ENCODE measurements at places on chromosomes 1 and 21.

GRCh38 chr1:42176902-42177519, 12.5 kb upstream of the GUCA2A start:
- peak; percentile 17 for DNase-seq
- H3K4me1 ChIP-seq: no peaks in the 10 kb centered on the region
- no peak overlapping the region for H3K4me3 ChIP-seq
- H3K27ac ChIP-seq: no peak overlapping the region
- no peaks in the 10 kb centered on the region for H3K27me3 ChIP-seq

DNA sequence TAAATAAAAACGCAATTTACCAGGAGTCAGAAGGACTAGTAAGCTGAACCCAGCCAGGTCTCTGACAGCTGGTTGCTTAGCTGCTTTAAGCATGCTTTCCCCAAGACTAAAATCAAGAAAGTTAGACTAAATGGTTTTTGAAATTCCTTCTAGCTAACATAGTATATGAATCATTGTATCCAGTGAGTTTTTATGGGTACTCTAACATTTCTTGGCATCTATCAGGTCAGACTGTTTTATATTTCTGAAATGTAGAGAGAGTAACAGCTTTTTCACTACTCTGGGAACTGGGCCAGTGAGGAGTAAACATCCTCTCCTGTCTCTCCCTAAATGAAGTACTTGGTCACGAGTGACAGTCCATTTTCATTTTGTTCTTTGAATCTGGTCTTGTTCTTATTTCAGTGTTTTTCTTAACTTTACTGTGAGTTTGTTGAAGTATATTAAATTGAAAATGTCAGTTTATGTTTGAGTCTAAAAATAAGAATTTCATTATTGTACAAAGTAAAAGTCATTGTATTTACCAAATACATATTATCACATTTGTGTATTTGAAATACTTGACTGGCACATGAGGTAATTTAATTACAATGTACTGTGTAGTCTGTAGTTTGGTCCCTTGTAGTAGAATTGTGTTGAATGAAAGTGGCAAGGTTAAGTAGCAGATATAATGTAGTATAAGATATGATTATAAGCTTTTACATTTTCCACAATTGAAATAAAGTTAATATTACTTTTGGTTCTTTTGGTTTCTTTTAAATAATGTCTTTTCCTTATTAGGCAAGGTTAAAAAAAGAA, 47.6 kb downstream of the PKN2 start:
- H3K4me1 ChIP-seq: peaks cover 45% of the 10 kb centered on the region
- H3K27ac ChIP-seq: no peak overlapping the region
- no peaks in the 10 kb centered on the region for H3K27me3 ChIP-seq
- no peak overlapping the region for H3K4me3 ChIP-seq

- H3K4me1 ChIP-seq: peaks cover 61% of the 10 kb centered on the region
- H3K27me3 ChIP-seq: no peaks in the 10 kb centered on the region
- H3K27ac ChIP-seq: peak overlapping the region; percentile 42
- H3K4me3 ChIP-seq: no peak overlapping the region
- H3K36me3 ChIP-seq: no peaks in the 10 kb centered on the region
These were observed 4.4 kb upstream of the MATN1 start for GRCh38 chr1:30727824-30728223.

DNA sequence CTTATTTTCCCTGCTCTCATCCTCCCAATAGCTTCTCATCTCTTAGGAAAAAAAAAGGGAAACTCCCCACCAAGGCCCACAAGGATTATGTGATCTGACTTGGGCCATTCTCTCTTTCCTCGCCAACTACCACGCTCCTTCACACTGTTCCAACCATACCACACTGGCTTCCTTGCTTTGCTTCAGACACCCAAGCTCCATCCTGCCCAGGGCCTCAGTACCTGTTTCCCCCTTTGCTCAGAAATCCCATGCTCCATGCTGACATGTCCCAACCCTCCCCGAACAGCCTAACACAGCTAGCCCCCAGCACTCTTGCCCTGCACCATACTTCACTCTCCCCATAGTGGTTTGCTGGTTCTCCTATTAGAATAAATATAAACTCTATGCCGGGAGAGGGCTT, 39.2 kb downstream of the MAB21L3 start:
- no peak for DNase-seq
- H3K4me1 ChIP-seq: peaks cover 7% of the 10 kb centered on the region
- peaks cover 43% of the 10 kb centered on the region for H3K27me3 ChIP-seq
- H3K36me3 ChIP-seq: no peaks in the 10 kb centered on the region
- H3K27ac ChIP-seq: no peak overlapping the region

GRCh38 chr1:60427194-60427593, 353.6 kb upstream of the C1orf87 start:
- no peaks in the 10 kb centered on the region for H3K27me3 ChIP-seq
- H3K4me3 ChIP-seq: no peak overlapping the region

- no peak overlapping the region for H3K27ac ChIP-seq
- H3K36me3 ChIP-seq: no peaks in the 10 kb centered on the region
- H3K4me3 ChIP-seq: no peak overlapping the region
- no peaks in the 10 kb centered on the region for H3K4me1 ChIP-seq
These were observed 167.7 kb downstream of the ACTL8 start for GRCh38 chr1:17922833-17923232.

- H3K4me3 ChIP-seq: no peak overlapping the region
- DNase-seq: no peak
- peaks cover 46% of the 10 kb centered on the region for H3K4me1 ChIP-seq
These were observed 2.1 kb upstream of the YIPF1 start for GRCh38 chr1:53891678-53892077.

- H3K27me3 ChIP-seq: no peaks in the 10 kb centered on the region
- no peak for DNase-seq
- H3K36me3 ChIP-seq: no peaks in the 10 kb centered on the region
- peak overlapping the region; percentile 72 for H3K27ac ChIP-seq
- peaks cover 9% of the 10 kb centered on the region for H3K4me1 ChIP-seq
These were observed 9.8 kb downstream of the SH3GLB1 start for GRCh38 chr1:86714159-86714558.

DNA sequence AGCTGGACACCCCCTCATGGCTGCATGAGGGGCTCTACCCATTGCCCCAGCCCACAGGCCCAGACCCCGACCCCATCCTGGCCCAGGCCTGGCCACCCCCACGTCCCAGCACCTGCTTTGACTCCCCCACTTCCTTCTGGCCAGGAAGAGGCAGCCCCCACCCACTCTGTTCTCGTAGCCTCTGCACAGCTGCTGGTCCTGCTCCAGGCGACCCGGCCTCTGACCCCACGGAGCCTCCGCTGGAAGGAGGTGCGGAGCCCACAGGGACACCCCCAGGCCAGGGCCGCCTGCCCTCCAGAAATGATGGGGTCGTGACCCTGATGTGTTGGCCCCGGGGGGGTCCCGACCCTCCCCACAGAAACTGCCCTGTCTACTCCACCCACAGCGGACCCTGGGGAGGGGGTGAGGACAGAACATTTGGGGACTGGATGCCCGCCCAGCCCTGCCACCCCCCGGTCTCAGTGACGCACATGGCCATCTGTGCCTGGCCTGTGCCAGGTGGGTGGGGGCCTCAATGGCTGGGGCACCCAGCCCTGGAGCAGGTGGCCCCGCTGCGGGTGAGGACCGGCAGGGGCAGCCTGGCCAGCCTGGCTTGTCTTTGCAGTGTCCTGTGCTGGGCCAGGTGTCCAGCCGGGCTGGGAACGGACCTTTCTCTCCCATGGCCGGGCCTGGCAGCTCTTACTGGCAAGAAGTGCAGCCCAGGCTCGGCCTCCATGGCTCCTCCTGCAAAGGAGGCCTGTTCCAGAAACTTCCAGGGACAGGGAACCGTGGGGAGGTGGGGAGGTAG, 78.6 kb downstream of the MORN1 start:
- H3K36me3 ChIP-seq: peaks cover 10% of the 10 kb centered on the region
- H3K4me3 ChIP-seq: peak overlapping the region; percentile 70
- H3K4me1 ChIP-seq: peaks cover 36% of the 10 kb centered on the region
- peak; percentile 64 for DNase-seq
- H3K27me3 ChIP-seq: no peaks in the 10 kb centered on the region

GRCh38 chr1:245652660-245653427, 498.1 kb downstream of the KIF26B start:
- H3K4me1 ChIP-seq: peaks cover 6% of the 10 kb centered on the region
- no peaks in the 10 kb centered on the region for H3K36me3 ChIP-seq
- DNase-seq: no peak
- H3K27ac ChIP-seq: no peak overlapping the region
- H3K27me3 ChIP-seq: no peaks in the 10 kb centered on the region
- H3K4me3 ChIP-seq: no peak overlapping the region

DNA sequence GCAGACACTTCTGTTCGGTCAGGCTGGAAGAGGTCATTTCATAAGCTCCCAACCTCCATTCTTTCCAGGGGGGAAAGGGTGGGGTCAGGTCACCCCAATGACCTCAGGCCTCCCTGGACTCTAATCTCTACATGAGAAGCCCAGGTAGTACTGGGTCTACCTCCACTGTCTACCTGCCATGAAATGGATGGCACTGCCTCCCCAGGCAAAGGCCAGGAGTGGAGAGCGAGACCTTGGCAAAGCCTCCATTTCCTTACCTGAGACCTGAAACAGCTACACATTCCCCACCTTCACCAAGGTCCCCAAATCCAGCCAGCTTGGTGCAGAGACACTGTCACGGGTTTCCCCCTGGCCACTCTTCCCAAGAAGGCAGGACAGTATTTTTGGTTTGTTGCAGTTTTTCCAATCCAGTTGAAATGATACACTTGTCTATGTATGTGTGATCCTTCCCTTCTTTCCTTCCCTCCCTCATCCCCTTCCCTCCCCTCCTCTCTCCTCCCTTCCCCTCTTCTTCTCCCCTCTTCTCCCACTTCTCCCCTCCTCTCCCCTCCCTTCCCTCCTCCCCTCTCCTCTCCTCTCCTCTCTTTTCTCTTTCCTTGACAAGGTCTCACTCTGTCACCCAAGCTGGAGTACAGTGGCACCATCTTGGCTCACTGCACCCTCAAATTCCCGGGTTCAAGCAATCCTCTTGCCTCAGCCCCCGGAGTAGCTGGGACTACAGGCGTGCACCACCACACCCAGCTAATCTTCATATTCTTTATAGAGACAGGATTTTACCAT, 16.1 kb downstream of the BTG2 start:
- peak overlapping the region; percentile 95 for H3K27ac ChIP-seq
- DNase-seq: no peak
- H3K4me3 ChIP-seq: peak overlapping the region; percentile 78

DNA sequence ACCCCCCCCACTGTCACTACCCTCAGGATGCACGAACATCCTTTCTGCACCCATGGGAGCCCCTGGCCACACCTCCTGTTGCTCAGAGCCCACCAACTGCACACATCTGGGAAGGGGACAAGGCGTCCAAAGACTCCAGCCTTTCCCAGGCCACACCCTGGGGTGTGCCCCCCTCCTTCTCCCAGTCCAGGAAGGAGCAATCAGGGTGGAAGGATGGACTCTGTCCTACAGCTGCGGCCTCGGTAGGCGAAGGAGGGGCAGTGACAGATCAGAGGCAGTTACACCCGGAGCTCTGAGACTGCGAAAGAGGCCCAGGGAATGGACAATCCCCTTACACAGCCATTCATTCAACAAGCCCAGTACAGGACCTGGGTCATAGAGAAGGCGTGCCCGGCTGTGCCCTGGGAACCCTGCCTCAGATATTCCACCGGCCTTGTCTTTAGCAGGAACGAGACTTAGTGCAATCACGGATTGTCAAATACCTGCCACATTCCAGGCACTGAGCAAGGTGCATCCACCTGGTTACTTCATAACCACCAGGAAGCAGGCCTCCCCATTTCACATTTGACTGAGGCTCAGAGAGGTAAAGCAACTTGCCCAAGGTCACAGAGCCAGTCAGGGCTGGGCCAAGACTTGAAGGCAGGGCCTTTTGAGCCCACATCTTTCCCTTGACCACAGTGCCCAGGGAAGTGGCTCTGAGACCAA, 9.4 kb downstream of the HSPG2 start:
- no peak overlapping the region for H3K4me3 ChIP-seq
- peaks cover 3% of the 10 kb centered on the region for H3K4me1 ChIP-seq
- H3K27me3 ChIP-seq: peaks cover 12% of the 10 kb centered on the region
- H3K36me3 ChIP-seq: no peaks in the 10 kb centered on the region

GRCh38 chr1:81760477-81761097, 40.1 kb upstream of the ADGRL2 start:
- no peaks in the 10 kb centered on the region for H3K27me3 ChIP-seq
- no peaks in the 10 kb centered on the region for H3K4me1 ChIP-seq
- H3K36me3 ChIP-seq: no peaks in the 10 kb centered on the region
- H3K4me3 ChIP-seq: no peak overlapping the region
- H3K27ac ChIP-seq: no peak overlapping the region

DNA sequence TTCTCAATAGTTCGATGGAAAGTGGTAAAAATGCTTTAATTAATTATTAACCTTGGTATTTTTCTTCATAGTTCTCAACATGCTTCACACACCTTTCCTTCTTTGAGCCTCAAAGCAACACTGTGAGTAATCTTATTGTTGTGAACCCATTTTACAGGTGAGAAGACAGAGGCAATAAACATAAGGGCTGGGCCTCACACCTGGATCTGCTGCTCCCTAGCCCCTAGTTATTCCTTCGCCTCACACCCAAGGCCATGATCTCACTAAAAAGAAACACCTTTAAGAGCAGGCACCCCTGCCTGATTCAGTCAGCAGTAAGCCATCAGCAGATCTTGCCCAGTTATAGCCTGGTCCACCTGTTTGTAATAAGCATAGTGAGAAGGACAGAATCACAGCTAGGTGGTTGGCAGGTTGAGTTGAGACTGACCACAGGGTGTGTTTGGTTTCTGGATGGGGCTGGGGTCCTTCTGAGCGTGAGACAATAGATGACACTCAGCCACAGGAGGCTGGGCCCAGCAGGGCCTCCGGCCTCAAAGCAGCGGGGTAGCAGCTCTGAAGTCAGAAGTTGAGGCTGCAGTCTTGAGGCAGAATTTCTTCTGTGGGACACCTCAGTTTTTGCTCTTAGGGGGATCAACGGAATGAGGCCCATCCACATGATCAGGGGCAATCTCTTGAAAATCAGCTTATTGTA, 203.9 kb downstream of the RHOU start:
- H3K36me3 ChIP-seq: no peaks in the 10 kb centered on the region
- no peak overlapping the region for H3K27ac ChIP-seq
- no peaks in the 10 kb centered on the region for H3K27me3 ChIP-seq
- no peak overlapping the region for H3K4me3 ChIP-seq
- H3K4me1 ChIP-seq: peaks cover 7% of the 10 kb centered on the region

GRCh38 chr1:92503043-92503925, 16.6 kb upstream of the GFI1 start:
- no peak overlapping the region for H3K27ac ChIP-seq
- H3K4me1 ChIP-seq: peaks cover 9% of the 10 kb centered on the region
- no peak for DNase-seq
- no peaks in the 10 kb centered on the region for H3K36me3 ChIP-seq
- no peak overlapping the region for H3K4me3 ChIP-seq
- no peaks in the 10 kb centered on the region for H3K27me3 ChIP-seq

DNA sequence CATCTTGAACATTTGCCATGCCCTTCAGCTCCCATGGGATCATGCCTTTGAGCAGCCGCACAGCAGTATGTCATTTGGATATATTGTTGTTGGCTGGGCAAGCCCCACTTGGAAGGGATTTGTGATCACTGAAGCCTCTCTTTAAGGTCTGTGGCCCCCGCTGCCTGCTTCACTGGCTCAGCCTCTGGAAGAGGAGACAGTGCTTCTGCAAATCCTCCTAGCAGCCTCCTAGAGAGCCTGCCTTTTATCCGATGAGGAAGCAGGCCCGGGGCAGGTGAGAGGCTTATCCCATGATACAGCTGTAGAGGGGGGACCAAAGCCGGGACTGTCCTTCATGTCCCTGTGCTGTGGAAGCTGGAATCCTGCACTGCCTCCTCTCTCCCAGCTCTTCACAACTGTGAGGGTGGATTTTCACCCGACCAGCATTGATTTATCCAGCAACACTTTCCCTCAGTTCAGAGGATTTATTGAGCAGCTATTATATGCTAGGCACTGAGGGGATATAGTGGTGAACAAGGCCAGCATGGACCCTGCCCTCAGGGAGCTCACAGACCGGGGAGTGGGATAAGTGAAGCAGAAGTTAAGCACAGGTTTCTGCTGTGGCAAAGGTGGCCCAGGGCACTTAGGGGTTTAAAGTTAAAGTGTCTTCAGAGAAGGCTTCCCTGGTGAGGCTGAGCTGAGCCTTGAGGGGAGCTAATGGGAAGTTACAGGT, 3.9 kb downstream of the TMEM61 start:
- H3K27me3 ChIP-seq: peaks cover 39% of the 10 kb centered on the region
- no peaks in the 10 kb centered on the region for H3K36me3 ChIP-seq
- H3K4me3 ChIP-seq: no peak overlapping the region
- H3K27ac ChIP-seq: no peak overlapping the region
- no peaks in the 10 kb centered on the region for H3K4me1 ChIP-seq

All from naive B cell (primary cell).